Eye (tissue), 1 donor: ENCODE measurements at places on chromosomes 13 and 19.

DNA sequence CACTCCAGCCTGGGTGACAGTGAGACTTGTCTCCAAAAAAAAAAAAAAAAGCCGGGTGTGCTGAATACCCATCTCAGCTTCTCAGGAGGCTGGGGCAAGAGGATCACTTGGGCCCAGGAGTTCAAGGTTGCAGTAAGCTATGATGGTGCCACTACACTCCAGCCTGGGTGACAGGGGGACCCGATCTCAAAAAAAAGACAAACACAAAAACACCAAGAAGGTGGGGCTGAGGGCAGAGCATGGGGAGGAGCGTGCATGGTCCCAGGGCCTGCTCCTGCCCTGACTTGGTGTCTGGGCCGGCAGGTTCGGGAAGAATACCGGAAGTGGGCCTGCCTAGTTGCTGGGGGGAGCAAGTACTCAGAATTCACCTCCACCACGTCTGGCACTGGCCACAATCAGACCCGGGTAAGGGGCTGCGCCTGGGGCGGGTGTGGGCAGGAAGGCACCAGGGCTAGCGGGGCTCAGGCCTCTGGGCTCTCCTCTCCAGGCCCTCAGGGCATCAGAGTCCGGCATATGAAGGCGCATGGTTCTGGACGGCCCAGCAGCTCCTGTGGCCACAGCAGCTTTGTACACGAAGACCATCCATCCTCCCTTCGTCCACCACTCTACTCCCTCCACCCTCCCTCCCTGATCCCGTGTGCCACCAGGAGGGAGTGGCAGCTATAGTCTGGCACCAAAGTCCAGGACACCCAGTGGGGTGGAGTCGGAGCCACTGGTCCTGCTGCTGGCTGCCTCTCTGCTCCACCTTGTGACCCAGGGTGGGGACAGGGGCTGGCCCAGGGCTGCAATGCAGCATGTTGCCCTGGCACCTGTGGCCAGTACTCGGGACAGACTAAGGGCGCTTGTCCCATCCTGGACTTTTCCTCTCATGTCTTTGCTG lies 11.3 kb downstream of the DDX39A start:
- no peak for DNase-seq

GRCh38 chr19:18174983-18175382 lies 1.4 kb downstream of the IFI30 start:
- DNase-seq: no peak

DNA sequence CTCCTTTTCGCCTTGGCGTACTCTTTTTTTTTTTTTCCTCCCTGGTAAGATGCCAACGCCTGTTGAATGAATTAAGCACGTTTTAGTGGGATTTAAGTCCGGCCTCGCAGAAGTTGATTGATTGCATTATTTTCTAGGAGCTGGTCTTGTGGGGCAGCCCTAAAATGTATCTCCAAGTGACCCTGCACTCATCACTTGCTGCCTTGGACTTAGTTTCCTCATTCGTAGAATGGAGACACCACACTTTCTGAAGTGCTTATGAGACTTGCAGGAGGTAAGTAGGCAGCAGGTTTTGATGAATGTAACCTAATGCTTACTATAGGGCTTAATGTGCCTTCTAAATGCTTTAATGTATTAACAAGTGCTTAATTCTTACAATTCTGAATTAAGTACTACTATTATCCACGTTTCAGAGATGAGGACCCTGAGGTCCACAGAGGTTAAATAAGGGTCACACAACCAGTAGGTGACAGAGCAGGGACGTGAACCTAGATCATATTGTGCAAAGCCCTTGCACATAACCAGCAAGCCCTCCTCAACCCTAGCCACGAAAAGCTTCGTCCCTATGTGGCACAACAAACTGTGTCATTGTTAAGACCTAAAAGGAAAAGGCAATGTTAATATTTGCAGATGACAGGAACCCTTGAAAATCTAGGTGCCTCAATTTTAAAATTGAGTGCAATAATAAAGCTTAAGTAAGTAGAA lies 514 bp upstream of the ARGLU1 start:
- no peak for DNase-seq

- DNase-seq: no peak
Measured at GRCh38 chr19:51317968-51318367, 6.5 kb downstream of the IGLON5 start.

GRCh38 chr13:30163441-30163840 lies 143.9 kb downstream of the KATNAL1 start:
- no peak for DNase-seq

DNA sequence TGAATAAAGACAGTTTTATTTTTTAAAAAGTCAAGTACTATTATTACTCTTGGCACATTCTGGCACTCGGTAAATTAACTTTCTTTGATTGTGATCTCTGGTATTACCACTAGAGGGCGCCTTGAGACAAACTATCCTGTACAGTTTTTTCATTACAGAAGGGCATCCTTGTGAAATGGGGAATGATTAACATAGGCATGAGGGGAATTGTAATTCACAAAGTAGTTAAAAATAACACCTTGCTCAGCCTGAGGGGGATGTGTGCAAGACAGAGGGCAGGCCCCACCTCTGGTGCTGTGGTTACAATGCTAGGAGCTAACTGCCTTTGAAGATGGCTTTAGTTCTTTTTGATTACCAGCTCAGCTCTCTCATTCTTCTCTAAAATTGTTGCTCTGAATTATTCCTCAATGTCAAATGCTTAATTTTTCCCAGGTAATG lies 24.2 kb upstream of the C1QTNF9B start:
- peak; percentile 84 for DNase-seq

- DNase-seq: no peak
Measured at GRCh38 chr13:50255639-50256038, 240.4 kb downstream of the KCNRG start.

DNA sequence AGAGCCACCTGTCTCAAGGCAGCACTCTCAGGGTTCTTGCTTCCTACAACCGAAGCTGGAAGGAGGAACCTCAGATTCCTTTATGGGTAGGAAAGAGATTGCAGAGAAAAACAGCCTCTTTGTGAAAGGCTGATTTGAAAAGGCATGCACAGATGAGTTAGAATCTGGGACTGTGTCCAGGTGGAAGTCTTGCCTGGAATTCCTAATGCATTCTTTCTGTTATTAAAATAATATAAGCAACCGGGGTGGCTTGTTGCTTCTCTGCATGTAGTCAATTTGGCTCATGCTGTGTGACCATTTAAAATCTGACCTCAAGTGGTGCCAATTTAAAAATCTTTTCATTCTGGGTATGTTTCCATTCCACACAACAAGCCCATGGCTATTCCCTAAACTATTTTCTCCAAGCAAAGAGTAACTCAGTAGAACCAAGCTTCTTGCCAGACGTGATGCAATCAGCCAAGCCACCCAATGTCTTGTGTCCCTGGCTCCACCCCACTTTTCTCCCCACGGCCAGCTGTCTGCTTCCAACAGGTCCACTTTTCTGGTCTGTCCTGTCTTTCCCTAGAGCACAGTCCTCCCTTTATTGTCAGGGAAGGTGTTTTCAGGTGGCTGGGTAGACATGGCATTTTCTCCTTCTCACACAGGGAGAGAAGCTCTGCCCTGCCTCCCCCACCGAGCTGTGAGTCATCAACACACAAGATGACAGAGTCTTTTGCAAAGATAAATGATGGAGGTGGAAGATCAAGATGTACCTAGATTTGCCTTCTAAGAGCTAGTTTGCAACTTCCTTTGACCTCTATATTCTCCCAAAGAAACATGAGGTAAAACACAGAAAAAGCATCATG lies 394.3 kb downstream of the FOXO1 start:
- peak; percentile 38 for DNase-seq

DNA sequence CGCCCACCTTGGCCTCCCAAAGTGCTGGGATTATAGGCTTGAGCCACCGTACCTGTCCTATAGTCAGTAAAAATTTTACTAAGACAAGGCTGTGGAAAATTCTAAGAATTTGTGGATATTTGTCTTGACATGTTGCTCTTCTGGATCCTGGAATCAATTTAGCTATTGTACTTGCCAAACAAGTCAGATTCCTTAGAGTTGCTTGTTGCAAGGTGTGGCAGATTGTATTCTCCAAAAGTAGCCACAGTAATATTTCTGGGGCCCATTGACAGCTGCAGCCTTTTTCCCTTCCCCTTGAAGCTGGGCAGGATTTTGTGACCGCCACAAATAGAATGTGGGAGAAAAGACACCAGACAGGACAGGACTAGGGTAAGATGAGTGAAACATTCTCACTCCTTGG lies 98.8 kb upstream of the TMTC4 start:
- no peak for DNase-seq

DNA sequence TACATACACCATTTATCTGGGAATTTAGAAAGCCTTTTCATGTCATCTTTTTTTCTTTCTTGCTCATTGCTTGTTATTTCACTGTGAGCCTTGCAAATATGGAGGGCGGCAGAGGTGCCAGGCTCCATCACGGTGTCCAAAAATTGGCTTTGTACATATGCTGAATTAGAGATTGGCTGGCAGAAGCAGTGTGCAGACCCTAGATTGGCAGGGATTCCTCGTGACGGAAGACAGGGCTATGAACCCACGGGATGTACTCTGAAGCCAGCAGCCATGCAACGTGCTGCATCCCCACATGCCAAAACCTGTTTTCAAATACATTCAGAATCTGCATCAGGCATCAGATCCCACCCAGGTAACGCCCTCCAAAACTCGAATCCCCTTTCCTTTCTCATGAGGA lies 142.8 kb downstream of the ZIC5 start:
- no peak for DNase-seq
